Pancreas (tissue), 10 donors: ENCODE measurements at places on chromosomes 16 and 17. TPM values are rescaled to one million over a fixed set of nuclear protein-coding genes. Genes with fewer than 3 reads are reported as not detected.

MAPT gene
- polyA plus RNA-seq = 1.1 TPM

KRTAP4-9 gene
- not detected for polyA plus RNA-seq

LCMT1 gene
- 29.7 TPM for polyA plus RNA-seq

PMFBP1 gene
- 3.7 TPM for polyA plus RNA-seq

CACNG1 gene
- polyA plus RNA-seq = 0.35 TPM

SHMT1 gene
- polyA plus RNA-seq = 11.3 TPM

KRTAP9-8 gene
- not detected for polyA plus RNA-seq

ITGAE gene
- polyA plus RNA-seq = 29.0 TPM

PLEKHG4 gene
- 17.2 TPM for polyA plus RNA-seq

ZNF174 gene
- 3.5 TPM for polyA plus RNA-seq

CCL8 gene
- polyA plus RNA-seq = not detected

ZNF778 gene
- polyA plus RNA-seq = 3.3 TPM

TRPV3 gene
- 0.73 TPM for polyA plus RNA-seq

KRT39 gene
- polyA plus RNA-seq = not detected

MSL1 gene
- 71.0 TPM for polyA plus RNA-seq

RAMP2 gene
- polyA plus RNA-seq = 15.9 TPM

GOSR2 gene
- polyA plus RNA-seq = 20.1 TPM
